ENCODE measurements at places on chromosomes 5 and 9.

- DNase-seq = no peak
These were observed 32.0 kb downstream of the EHMT1 start for GRCh38 chr9:137650779-137651178.

GRCh38 chr5:139650689-139651042, 2.5 kb downstream of the CXXC5 start:
- DNase-seq = peak; percentile 54

GRCh38 chr5:175892015-175892800, 20.8 kb downstream of the CPLX2 start:
- no peak for DNase-seq

- DNase-seq = no peak
These were observed 60.8 kb downstream of the MTMR12 start for GRCh38 chr5:32251871-32252458.

DNA sequence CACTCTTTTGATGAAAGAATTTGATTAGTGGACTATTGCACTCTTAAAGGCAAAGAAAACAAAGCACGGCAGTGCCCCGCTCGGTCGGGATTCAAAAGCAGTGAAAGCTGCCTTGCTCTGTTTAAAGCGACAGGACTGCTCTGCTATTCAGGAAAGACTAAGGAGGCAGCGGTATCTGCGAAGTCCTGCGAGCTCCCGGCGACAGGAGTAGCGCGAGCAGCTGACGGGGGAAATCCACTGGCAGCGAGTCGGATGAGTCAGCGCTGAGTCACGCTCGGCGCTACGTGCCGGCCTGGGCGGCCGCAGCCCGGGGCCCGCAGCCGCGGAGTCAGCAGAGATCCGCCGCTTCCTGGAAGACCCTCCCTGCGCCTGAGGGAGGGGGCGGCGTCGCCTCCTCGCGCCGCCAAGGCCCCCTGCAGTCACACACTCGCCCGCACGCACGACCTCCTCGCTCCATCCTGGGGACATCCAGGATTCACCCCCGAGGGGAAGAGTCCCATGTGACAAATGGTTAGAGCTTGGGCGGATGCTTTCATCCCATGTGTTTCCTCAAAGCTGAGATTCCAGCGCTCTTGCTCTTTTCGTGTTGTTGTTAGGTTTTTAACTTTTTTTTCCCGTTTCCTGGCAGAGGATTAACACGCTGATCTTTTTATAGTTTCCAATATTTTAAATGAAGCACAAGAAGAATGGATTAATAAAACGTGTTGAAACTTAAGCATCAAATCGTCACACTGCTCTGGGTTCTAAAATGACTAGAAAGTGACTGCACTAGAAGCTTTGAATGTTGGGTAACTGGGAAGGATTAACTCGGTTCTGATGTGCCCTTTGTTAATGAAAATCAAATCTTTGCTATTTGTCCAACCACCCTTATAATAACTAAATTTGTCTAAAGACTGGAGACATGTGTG, 102.5 kb downstream of the ARRDC3 start:
- peak; percentile 74 for DNase-seq

- no peak for DNase-seq
These were observed 2.8 kb upstream of the RACK1 start for GRCh38 chr5:181246276-181247049.

DNA sequence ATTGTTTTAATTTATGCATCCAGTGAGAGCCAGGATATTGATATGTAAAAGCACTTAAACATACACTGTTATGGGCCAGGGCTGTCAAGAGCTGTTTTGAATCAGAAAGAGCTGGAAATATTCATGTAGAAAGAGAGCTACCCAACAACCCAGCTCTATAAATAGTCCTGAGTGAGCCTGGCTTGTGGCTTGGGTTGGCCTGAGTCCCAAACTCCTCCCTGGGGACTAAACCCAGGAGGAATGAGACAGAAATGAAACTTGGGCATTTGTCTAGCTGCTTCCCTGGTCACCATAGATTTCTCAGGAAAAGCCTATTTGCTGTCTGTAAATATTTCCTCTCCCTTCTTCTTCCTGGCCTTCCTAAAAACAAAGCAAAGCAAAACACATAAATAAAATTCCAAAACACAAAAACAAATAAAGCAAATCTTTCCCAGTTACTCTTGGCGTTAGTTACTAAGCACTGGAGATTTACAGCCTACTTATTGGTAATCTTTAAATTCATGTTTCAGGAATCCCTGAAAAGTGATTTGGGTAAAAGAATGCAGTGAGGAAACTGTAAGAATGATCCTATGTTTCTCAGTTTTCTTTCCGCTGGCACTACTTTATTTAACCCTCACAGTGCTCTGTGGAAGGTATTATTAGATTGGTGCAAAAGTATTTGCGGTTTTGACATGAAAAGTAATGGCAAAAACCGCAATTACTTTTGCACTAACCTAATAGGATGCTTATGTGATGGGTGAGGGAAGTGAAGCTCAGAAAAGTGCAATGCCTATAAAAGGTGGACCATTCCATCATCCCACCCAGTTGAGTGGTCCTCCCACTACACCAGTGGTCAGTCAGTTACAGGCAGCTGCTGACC, 111.8 kb downstream of the CARTPT start:
- no peak for DNase-seq

DNA sequence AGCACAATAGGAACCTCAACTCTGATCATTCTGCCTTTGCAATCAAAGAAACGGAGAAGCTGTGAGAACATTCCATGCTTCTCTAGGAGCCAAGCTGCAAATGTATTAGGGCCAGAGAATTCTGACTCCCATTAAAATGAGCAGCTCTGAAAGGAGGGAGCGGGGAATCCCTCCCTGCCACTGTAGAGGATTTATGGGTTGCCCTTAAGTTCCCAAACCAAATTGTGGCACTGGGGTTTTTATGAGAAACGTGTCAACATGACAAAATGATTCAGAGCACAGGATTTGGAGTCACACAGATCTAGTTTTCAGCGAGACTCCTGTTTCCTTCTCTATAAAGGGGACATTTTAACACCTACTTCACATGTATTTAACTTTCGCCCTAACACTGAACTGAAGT, 1.8 kb downstream of the IL6ST start:
- peak; percentile 26 for DNase-seq

GRCh38 chr5:55665065-55665464, 47.1 kb downstream of the SLC38A9 start:
- DNase-seq = no peak

- no peak for DNase-seq
These were observed 121.2 kb upstream of the GRHPR start for GRCh38 chr9:37301042-37301853.

DNA sequence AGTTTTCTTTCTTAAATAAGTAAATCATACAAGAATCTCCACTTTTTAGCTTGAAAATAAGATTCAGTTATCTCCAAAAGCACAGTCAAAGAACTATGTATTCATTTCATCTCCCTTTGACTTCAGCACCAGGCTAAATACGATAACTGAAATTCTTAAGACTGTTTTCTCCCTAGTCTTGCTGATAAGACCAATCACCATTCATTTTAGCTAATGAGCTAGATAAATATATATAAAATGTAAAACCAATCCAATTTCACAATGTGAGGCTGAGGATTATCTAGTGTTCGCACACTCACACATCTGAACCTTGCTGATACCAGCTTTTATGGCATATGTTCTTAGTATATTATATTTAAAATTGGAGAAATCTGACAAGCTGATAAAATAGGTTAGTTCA, 17.3 kb upstream of the ZNF622 start:
- DNase-seq = no peak

- no peak for DNase-seq
These were observed 102.4 kb downstream of the LPAR1 start for GRCh38 chr9:110935829-110936228.

DNA sequence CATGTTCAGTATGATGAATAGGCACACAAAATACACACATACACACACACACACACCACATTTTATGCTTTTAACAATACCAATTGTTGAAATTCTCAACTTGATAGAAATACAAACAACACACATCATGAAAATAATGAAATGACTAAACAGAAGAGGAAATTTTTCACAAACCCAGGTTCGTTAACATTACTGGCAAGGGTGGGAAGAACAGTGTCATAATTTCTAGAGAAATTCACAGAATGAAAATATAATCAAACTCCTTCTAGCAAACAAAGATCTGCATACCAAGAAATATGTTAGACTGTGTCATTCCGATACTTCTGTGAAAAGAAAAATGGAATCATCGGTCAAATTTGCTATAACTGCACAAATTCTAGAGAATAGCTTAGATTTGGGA, 41.9 kb downstream of the ST8SIA4 start:
- no peak for DNase-seq

GRCh38 chr9:128838338-128838737, 8.7 kb upstream of the SPOUT1 start:
- no peak for DNase-seq

DNA sequence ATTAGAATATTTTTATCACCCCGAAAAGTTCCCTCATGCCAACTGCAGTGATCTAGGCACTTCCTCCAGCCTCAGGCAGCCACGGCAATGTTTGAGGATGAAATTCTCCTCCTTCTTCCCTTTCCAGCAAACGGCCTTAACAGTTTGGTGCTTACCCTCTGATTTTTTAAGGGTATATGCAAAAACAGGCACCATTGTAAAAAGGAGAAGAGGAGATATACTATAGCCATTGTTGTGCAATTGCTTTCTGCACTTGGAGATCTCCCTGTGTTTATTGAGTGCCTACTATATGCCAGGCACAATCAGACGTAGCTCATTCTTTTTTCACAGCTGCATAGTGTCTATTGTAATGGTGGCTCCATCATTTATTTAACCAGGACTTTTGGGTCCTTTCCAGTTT, 29.4 kb downstream of the GSN start:
- DNase-seq = no peak

DNA sequence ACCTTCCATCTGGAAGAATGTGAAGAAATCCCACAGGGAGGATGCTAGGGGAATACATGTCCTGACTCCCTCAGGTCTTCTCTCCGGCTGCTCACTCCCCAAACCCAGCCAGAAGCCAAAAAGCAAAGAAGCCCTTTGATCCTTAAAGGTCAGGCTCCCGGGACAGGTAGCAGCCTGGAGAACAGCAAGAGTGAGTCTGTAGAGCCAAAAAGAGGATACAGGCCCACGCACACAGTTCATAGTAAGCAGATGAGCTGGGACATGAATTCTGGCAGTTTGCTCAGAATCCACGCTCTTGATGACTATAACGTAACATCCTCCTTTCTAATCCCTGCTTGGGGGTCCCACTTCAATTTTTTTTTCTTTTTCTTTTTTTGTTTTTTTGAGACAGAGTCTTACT, 72.0 kb upstream of the SLC44A1 start:
- DNase-seq = no peak

DNA sequence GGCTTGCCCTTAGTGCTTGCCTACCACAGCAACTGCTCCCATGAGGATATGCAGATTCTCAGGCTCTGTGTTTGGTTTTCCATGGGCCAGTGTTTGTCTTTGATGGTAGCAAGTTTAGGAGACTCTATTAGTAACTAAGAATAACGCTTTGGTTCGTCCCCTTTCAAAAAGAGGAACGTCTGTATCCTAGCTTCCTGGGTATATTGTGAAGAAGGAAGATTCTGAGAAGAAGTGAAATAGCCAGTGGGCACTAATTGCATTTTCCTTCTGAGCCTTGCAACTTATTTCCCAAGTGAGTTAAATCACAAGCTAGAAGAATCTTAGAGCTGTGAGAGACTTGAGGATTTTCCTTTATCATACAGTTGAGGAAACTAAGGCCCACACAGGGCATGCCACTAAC, 376.8 kb downstream of the PIK3R1 start:
- no peak for DNase-seq

DNA sequence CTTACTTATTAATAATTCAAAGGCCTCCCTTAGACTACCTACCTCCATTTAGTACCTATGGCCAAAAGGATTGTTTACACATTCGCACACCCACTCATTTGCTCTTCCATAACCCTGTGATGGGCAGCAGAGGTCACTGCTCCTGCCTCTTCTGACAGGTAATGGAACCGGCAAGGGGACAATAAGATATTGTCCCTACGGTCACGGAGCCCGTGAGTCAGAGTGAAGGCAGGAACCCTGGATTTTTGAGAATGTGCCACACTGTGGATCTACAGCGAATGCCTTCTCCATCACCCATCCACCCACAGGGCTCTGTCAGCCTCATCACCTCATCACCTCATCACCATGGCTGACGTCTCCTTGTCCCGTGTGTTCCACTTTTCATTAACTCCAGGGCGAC, 132.3 kb downstream of the MYO10 start:
- DNase-seq = no peak

DNA sequence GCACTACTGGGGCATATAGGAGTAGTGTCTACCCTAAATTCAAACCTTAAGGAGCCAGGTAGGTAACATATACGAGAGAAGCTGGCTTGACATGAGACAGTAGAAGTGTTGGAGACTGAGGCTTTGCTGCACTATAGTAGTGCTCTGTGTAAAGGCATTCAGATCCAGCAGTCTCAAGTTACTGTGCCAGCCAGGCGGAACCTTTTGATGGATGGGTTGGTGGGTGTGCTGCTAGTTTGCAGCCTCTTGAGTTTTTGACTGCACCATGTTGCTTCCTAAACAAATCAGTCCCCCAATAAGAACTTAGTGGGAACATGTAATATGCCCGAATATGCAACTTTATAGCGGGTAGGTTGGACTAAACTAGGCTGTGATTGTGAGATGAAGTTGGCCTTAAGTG, 1.5 kb downstream of the CLTA start:
- no peak for DNase-seq

DNA sequence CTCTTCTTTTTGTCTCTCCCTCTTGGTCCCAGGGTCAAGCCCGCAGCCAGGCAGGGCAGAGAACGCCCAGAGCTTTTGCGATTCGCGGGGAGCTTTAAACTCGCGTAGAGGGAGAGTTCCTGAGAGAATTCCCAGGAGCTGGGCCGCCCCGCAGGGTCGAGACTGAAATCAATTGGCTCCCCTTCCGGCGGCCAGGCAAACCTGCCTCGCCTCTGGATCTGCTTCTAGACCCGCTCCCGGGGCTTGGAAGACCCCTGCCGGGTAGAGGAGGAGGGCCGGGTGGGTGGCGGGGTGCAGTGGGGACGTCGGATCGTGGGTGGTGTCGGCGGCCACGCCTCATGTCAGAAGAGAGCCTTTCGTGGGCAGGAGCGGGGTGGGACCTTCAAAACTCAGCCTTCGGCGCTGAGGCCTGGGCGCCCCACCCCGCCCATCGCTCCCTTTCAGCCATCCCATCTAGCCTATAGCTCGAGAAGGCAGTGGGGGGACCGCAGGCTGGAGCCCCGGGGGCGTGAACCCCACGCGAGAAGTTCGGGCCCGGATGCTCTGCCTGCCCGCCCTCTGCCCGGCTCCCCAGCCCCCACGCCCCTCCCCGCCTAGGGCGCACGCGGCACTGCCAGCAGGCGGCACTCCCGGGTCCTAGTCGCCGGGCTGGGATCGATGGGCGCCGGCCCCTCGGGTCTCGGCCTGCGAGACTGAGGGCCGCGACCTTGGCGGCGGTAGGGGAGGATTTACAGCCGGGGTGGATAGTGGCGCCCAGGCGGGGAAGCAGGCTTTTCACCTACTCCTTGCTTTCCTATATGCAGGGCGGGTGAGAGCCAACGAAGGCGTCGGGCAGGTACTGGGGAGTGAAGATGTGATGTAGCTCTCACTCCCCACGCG, 6.1 kb downstream of the PRDM6 start:
- DNase-seq = no peak

GRCh38 chr9:134408939-134409737, 82.9 kb downstream of the RXRA start:
- no peak for DNase-seq
